ENCODE measurements at places on chromosomes 5 and 9.

DNA sequence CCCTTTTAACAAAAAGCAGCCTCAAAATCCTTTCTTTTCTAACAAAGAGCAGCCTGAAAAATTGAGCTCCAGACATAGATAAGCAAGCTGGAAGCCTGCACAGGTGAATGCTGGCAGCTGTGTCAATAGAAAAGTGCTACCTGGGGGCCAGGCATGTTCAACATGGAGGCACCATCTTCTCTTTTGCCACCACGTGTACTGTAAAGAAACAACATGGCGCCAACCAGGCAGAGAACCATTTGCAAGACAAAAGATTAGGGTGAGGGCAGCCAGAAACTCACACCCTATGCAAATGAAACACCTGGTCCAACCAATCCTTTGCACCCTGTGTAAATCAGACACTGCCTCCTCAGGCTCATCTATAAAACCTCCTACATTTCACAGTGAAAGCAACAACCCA, 96.0 kb downstream of the ACTL7B start:
- DNase-seq, result no peak

DNA sequence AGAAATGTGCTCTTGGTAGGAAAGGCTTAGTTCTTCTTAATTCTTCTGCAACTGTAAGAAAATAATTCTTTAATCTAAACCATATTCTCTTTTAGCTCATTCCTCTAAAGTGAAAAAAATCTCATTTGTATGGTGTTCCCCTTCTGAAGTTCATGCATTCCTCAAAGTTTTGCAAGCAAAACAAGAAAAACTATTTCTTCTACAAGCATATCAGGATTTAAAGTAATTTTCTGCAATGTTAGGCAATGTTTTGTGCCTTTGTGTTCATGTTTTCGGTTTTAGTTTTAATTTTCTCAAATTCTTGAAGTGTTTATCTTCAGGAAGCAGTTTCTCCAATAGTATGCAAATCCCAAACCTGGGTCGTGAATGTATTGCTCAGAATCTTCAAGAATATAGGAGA, 12.7 kb upstream of the GPR21 start:
- no peak for DNase-seq

GRCh38 chr5:98454904-98455303, 318.6 kb upstream of the RGMB start:
- DNase-seq, result no peak

DNA sequence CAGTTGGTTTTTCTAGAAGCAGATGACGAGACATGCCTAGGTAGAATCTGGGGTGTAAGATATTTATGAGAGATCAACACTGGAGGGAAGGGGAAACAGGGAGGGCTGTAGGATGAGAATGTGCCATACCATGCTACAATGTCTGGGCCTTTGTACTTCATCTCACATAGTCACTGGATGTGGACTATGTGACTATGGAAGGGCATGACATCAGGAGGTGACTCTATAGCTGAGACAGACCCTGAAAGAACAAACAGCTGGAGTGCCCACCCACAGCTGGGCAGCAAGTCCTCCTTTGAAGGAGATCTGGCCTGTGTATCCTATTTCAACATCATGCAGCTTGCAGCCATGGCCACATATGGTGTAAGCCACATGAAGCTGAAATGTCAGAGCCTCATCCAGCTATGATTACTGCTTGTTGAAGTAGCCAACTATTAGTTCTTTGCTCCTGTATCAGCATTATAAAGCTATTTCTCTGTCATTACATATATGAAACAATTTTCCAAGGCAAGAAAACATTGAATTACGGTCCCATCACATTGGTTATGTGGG, 46.2 kb upstream of the KIF2A start:
- DNase-seq, result no peak

- no peak for DNase-seq
Measured at GRCh38 chr5:59489551-59489950, 404.0 kb downstream of the PDE4D start.

DNA sequence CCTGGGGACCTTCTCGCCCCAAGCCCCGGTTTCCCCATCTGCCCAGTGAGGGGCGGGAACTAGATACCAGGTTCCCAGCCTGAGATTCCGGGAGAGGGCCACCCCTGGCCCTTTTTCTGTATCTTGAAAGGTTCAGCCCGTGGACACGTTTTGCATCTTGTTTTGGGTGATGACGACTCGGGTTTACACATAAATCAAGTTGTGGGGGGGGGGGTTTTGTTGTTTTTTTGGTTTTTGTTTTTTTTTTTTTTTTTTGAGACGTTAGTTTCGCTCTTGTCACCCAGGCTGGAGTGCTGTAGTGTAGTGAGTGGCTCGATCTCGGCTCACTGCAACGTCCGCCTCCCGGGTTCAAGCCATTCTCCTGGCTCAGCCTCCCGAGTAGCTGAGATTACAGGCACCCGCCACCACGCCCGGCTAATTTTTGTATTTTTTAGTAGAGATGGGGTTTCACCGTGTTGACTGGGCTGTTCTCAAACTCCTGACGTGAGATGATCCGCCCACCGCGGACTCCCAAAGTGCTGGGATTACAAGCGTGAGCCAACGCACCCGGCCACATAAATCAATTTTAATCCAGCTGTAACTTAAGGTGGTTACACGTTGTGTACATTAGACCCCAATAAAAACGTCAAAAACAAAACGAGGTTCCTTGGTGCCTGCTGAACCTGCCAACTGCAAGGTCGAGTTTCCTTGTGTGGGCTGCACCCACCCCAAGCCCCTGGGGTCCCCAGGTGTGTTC, 1.1 kb upstream of the BRD3 start:
- no peak for DNase-seq

DNA sequence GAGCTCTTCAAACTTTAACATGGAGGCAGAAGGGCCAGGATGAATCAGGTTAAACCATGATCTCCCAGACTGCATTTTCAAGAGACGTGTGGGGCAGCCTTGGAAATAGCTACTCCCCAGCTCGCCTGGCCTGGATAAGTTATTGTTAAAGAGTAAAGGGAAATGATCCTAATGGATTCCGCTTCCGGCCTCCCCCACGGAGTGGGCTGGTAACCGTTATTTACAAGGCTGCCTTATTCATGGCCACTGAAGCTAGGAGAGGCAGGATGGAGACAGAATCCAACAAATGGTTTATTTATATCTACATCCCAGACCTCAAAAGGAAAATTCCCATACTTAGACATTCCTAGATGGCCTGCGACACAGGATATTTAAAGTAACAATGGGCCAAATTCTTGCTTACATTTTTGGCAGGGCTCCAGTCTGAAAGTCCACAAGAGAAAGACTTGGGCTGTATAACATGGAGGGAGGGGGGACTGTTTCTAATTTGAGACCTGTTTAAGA, 27.9 kb downstream of the SPRY4 start:
- DNase-seq, result no peak

GRCh38 chr9:133371261-133371711, 4.6 kb downstream of the SURF4 start:
- peak; percentile 55 for DNase-seq

DNA sequence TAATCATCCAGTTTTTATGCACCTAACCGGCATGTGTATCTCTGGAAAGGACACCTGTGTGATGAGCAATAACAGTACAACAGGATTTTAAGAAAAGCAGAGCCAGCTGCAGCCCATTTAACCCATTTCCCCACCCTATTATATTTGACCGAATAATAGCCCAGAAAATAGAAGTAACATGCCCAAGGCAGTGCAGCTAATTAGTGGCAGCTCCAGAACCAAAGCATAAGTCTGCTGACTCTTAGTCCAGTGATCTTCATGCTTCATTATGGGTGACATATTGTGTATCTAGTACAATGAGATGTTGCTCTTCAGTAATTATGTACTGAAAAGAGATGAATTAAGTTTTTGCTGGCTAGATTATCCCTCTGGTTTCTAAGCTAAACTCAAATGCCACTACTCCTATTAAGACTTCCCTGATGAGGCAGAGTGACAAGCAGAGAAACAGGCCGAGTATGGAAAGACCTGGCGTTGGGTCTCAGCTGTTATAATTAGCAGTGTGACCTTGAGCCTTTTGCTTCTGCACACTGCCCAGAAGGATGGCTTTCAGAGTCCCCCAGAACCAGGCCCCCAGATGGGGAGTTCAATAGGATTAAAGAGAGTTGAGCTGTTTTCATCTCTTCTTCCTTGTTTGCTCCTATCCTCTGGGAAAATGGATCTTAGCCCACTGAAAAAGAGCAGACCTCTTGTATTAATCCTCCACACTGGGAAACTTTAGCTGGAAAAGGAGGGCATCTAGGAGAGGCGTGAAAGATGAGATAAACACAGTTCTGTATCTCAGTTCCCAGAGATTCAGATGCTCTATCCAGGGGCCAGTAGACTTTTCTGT, 10.8 kb upstream of the C1QTNF3 start:
- DNase-seq, result no peak

- no peak for DNase-seq
Measured at GRCh38 chr5:158780656-158781237, 319.0 kb downstream of the EBF1 start.

- no peak for DNase-seq
Measured at GRCh38 chr9:34563262-34563661, 26.3 kb downstream of the CNTFR start.

GRCh38 chr5:98846520-98846919, 73.1 kb downstream of the RGMB start:
- no peak for DNase-seq

DNA sequence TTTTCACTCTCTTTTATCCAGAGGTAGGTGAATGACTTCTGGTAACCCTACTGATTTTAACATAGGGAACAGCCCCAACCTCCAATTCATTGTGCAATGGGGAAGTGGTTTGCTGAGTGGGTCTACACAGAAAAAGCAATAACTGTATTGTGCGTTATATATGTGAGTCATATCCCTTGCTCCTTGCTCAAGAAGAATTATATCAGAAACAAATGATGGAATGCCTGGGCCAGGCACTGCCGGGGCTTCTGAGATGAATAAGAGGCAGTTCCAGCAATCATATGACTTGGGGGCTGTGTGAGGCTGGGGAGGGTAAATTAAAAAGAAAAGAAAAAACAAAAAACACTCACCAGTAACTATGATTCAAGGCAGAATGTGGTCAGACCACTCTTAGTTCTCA, 79.2 kb upstream of the ABCA1 start:
- DNase-seq, result no peak

- no peak for DNase-seq
Measured at GRCh38 chr9:84435902-84436301, 95.3 kb upstream of the SLC28A3 start.

DNA sequence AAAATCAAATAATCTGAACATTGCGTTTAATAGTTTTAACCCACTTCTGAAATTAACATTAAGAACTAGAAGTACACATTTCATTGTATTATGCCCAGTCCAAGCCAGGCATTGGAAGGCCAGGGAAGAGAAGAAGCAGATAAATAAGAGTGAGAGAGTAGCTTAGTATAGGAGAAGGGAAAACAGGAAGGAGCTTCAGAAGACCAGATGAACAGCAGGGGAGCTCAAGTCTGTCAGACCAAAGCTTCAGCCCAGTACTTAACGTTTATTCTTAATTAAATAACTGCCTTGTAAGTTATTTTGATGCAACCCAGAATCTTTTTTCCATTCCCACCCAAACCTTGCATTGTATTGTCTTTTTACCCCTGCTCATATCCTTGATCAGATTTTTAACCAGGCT, 11.5 kb upstream of the FAM120AOS start:
- no peak for DNase-seq

- DNase-seq, result no peak
Measured at GRCh38 chr9:73548201-73548600, 396.5 kb downstream of the ANXA1 start.

GRCh38 chr9:118364266-118365106, 660.3 kb downstream of the TLR4 start:
- DNase-seq, result no peak

GRCh38 chr9:109251080-109251775, 69.6 kb downstream of the EPB41L4B start:
- DNase-seq, result no peak

- DNase-seq, result no peak
Measured at GRCh38 chr5:72290356-72291133, 29.5 kb downstream of the MRPS27 start.

GRCh38 chr9:113963017-113963620, 87.0 kb downstream of the ZNF618 start:
- DNase-seq, result no peak

DNA sequence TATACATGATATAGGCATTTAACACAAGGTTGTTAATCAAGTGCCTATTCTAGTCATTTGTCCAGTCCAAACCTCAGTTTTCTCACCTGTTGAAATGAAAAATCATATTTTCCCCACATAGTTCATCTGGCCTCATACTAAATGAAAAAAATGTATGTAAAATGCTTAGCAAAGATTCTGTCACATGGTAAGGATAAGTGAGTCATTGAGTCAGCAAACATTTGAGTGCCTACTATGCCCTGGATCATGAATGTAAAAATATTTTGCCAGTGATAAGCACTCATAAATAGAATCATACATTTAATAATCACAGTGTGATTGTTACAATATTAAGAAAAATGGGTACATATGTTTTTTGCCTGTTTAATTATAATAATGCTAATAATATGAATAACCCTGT, 181.2 kb upstream of the PAPPA start:
- no peak for DNase-seq

DNA sequence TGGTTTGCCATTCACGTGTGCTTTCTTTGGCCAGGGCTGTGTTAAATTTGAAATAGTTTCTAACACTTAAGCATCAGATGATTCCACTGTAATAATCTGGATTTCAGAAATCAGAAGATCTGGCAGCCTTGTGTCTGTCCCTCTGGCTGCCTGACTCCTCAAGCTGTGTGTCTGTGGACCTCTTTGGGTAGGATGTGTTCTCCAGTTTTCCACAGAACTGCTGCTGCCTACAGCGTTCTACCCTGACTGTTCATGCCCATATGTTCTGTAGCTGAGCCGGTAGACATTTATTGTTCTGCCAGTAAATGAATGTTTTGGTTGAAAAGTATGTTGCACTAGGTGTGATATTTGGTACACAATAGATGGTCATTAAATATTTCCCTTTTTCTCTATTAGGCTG, 81.3 kb downstream of the SH3GL2 start:
- DNase-seq, result no peak

GRCh38 chr5:53194086-53194485, 84.5 kb upstream of the MOCS2 start:
- no peak for DNase-seq

- DNase-seq, result peak; percentile 12
Measured at GRCh38 chr9:84697509-84698114, 28.1 kb downstream of the NTRK2 start.

- DNase-seq, result no peak
Measured at GRCh38 chr5:169538944-169539343, 44.6 kb upstream of the SPDL1 start.

- DNase-seq, result no peak
Measured at GRCh38 chr5:88924330-88924657, 41.3 kb upstream of the MEF2C start.

GRCh38 chr9:129171993-129172751, 5.9 kb downstream of the IER5L start:
- DNase-seq, result no peak

- DNase-seq, result no peak
Measured at GRCh38 chr9:107249131-107249533, 33.9 kb upstream of the RAD23B start.

DNA sequence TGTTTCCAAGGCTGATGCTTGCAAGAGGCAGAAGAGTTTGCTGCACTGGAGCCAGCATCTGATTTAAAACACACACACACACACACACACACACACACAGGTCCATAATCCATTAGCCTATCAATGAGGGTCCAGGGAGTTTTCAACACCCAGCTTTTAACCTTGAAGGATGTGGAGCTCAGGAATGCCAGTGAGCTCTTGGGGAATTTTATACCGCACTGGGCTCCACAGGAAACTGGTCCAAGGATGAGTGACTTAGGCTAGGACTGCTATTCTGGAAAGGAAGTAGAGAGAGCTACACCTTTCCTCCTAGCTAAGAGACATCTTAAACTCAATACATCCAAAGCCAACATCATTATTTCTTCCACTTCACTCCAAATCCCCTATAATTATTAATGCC, 942 bp upstream of the NRG2 start:
- no peak for DNase-seq
